WERI-Rb-1 (cell line): ENCODE measurements at places on chromosomes 16 and 17.

GRCh38 chr17:77572065-77572601 lies 386.4 kb upstream of the TNRC6C start:
- DNase-seq, result peak; percentile 90

DNA sequence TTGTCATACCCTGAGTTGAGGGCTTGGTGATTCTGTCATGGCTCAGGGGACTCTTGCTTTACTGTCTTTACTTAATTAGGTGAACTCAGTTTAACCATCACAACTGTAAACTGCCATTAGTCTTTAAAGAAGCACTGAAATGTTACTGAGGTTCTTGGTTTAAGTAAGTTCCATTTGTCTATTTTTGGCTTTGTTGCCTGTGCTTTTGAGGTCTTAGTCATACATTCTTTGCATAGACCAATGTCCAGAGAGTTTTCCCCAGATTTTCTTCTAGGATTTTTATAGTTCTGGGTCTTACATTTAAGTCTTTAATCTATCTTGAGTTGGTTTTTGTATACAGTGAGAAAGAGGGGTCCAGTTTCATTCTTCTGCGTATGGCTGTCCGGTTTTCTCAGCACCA lies 137.5 kb downstream of the SOCS1 start:
- no peak for DNase-seq

- DNase-seq, result no peak
Observed at GRCh38 chr17:64982139-64982915, 63.0 kb upstream of the LRRC37A3 start.

DNA sequence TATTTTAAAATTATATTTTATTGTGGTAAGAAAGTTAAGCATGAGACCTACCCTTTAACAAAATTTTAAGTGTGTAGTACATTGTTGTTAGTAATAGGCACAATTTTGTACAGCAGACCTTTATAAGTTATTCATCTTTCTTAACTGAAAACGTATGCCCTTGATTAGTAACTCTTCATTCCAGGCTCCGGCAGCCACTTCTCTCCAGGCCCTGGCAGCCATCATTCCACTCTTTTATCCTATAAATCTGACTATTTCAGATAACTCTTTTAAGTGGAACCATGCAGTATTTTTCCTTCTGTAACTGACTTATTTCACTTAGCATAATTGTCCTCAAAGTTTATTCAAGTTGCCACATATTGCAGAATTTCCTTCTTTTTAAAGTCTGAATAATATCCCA lies 348.2 kb downstream of the CDH11 start:
- DNase-seq, result no peak

GRCh38 chr17:45641541-45641940 lies 142.6 kb upstream of the CRHR1 start:
- peak; percentile 4 for DNase-seq

DNA sequence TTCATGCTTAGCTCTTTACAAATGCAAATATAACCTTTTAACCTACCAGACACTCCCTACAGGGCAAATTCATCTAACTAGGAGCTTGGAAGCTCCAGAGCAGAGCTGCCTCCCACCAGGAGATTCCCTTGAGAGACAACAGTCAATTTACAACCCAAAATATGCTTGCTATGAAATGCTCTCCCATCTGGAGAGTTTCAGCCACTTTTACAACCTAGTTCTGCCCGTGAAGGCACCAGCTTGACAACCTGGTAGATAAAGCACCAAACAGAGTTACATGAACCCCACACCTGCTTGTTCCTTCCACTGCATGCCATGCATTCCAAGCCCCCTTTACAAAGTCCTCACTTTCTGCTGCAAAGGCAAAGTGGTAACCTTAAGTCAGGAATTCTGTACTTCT lies 215.3 kb upstream of the KIF2B start:
- no peak for DNase-seq

- no peak for DNase-seq
Observed at GRCh38 chr16:73545755-73546154, 497.8 kb upstream of the ZFHX3 start.

DNA sequence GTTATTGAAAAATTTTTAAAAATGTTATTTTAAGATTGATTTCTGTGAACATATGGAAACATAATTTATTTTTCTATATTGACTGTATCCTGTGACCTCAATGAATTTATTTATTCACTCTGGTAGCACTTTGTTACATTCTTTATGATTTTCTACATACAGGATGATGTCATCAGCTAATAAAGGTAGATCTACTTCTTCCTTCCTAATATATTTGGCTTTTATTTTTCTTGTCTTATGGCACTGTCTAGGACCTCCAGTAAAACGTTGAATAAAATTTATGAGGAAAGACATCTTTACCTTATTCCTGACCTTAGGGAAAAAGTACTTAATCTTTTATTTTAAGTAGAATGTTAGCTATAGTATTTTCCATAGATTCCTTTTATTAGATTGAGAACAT lies 78.8 kb upstream of the MAF start:
- DNase-seq, result no peak

DNA sequence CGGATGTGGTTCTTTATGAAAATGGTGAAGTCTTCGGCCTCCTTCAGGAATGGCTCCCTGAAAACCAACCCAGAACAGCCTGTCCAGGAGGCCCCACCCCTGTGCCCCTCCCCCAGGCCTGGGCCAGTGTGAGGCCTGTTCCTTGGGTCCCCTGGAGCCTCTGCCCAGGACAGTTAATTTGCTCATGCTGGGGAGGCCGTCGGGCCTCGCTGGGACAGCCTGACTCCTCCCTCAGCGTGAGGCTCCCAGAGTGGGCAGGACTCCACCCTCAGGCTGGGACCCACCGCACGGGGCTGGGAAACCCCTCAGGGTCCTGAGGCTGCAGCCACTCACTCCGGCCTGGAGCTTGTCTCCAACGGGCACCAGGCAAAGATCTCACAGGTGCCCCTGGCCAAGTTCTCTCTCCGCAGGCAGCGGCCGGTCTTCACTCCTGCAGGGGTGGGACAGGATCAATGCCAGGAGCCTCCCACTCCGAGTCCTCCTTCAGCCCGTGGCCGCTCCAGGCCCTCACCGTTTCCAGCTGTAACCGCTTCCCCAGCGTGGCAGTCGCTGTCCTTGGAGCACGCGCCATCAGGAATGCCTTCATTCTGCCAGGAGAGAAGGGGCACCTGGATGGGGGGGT lies 5.8 kb downstream of the P2RX5 start:
- no peak for DNase-seq

DNA sequence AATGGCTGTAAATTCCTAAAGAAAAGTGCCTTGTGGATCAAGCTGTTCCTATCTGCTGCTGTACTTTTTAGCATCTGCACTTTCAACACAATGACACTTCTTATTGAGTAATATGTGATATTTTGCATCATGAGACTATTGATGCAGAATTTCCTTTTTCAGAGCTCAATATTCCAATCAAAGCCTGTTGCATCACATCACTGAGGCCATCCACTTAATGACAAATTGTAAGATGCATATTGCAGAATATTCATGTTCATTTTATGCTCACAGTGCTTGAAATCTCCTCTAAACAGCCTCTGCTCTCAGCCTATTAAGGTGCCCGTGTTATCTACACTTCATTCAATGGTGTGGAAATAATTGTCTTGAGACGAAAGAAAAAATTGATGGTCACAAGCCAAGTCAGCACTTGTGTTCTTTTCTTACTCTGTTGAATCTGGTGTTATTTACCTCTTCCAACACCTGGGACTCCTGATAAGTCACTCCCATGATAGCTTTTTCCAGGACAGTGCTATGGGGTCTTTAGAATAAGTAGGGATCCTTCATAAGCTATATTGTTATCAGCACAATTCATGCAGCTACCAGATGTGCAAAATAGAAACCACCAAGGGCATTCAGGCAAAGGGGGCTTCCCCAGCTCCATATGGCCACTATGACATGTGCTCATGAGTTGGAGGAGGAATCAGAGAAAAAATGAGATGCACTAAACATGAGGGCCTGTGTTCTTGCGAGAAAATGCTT lies 9.3 kb upstream of the SKAP1 start:
- no peak for DNase-seq

DNA sequence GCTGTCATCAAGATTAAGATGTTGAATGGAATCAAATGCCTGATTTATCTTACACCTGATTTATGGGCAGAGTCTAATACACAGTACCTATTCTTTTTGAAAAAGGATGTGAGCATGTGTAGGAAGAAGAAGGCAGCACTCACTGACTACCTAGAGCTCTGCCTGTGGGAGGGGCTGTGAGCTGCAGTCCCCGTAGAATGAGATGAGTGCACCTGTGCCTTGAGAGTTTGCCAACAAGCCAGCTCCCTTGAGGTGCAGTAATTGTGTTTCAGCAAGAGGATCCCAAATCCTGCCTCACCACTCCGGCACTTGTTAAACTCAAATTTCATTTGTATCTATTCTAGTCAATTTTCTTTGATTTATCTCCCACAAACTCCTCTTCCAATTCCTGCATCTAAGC lies 46.0 kb downstream of the CDH11 start:
- peak; percentile 22 for DNase-seq

DNA sequence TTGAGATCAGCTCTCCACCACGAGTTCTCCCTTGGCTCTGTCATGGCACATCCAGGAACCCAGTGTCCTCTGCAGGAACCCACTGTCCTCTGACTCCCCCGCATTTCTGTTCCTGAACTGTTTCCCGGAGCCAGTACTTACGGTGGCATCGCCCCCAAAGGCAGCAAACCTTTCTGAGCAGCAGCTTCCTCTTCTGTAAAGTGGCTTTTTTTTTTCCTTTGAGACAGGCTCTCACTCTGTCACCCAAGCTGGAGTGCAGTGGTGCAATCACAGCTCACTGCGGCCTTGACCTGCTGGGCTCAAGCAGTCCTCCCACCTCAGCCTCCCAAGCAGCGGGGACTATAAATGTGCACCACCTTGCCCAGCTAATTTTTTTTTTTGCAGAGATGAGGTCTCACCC lies 32.2 kb downstream of the NAGPA start:
- DNase-seq, result no peak

DNA sequence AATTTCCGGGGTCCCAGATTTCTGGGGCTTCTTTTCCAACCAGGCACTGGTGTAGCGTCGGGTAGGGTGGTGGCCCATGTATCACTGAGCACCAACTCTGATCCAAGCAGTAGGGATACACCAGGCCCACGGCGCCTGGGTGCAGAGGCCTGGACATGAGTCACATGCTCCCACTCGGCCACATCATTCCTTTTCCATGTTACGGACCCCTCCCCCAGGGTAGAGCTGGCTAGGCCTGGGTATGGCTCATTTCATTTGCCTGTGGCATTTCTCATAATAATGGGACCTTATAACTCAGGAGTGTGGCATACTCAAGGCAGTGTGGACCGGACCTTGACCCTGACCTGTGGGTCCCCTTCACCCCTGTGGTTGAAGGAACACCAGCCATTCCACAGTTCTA lies 18.0 kb upstream of the NDRG4 start:
- no peak for DNase-seq

- no peak for DNase-seq
Observed at GRCh38 chr16:12588510-12588909, 215.2 kb downstream of the CPPED1 start.

DNA sequence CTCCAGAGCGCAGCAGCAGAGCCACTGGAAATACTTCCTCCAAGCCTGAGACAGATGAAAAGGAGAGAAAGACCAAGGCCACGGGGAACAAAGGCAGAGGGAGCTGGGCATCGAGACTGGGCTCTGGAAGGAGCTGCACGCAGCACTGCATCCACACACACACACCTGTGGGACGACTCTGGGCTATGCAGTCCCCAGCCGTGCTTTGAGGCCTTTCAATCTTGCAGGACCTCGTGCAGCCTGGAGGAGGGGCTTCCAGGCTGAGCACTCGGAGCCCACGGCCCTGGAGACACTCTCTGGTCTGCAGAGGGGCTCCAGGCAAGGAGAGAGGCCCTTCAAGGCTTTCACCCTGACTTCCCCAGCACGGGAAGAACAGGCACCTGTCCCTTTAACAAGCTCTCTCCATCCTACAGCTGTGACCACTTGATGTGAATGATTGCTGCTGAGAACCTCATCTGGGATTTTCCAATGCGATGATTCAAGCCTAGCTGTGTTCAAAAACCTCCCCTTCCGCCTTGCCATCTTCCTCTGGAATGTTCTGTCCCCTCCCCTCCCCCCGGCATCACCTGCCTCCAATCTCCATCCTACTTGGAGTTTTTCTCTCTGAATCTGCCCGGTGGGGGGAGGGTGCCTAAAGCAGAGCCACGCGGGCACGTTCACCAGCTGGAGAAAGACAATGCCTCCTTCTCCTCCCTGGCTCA lies 37.5 kb downstream of the RBFOX3 start:
- DNase-seq, result no peak

DNA sequence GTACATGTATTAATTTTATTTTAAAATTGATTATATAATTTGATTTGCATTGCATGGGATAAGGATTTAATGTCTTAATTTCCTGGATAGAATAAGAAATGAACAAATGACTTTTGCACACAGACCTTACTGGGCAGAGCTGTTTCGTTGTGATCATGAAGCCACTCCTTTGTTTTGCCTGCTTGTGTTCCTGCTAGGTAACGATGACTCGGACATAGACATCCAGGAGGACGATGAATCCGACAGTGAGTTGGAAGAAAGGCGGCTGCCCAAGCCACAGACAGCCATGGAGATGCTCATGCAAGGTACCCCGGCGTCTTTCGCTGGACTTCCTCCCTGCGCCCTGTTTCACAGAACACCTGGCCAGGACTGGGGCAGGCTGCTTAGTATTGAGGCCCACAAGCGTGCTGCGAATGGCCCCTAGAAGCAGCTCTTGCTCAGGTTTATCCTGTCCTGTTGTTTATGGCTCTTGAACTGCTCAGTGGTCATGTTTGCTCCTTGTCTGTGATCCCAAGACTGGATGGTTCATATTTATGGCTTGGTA lies 29.6 kb downstream of the CLUAP1 start:
- no peak for DNase-seq

GRCh38 chr16:85033171-85033570 lies 5.6 kb downstream of the KIAA0513 start:
- DNase-seq, result no peak

DNA sequence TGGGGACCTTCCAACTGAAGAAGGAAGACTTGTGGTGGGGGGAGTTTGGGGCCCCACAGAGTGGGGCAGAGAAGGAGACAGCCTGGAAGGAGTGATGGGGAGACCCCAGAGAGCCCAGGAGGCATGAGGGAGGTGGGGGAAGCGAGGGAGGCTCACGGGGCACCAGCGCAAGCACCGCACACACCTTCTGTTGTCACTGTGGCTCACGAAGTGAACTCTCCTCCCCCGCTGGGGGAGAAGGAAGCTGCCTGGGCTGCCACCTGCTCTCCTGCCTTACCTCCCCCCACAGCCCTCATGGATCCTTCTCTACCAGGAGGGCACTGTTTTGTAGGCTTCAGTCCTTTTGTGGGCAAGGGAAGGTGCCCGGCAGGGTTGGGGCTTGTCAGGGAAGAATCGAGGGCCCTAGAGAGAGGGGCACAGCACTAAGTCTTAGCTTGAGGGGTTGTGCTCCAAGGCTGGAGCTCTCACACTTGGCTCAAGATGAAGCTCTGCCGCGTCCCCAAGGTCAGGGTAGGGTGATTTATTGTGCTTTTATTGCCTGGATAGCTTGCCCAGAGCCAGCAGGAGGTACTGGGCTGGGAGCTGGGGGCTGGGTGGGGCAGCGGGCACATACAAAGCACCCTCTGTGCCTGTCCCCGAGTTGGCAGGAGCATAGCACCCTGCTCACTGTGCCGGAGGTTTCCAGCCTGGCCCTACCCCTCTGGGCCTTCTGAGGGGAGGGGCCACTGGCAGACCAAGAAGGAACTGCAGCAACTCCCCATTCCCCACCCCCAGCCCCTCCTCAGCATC lies 4.6 kb upstream of the STARD3 start:
- DNase-seq, result peak; percentile 77

GRCh38 chr16:17574256-17574655 lies 103.5 kb upstream of the XYLT1 start:
- no peak for DNase-seq
